Vein endothelial cell (primary cell): ENCODE measurements at places on chromosomes 11 and 22. TPM values are rescaled to one million over a fixed set of nuclear protein-coding genes. Genes with fewer than 3 reads are reported as not detected.

PDE2A gene
- 93.7 and 104 TPM in 2 replicates for total RNA-seq

SHISA8 gene
- not detected in 2 replicates for total RNA-seq

PPP2R1B gene
- 38.5 and 50.4 TPM in 2 replicates for total RNA-seq

DNAJB7 gene
- total RNA-seq = under 0.01 TPM in 1 of 2 replicates, not detected in the other

SMDT1 gene
- 4.9 and 5.0 TPM in 2 replicates for total RNA-seq

GAB2 gene
- total RNA-seq = 45.9 and 46.1 TPM in 2 replicates

OR52N4 gene
- total RNA-seq = not detected in 2 replicates

FJX1 gene
- 39.5 and 52.9 TPM in 2 replicates for total RNA-seq

RPLP2 gene
- 227 and 292 TPM in 2 replicates for total RNA-seq

MPPED2 gene
- total RNA-seq = 0.33 TPM in 1 of 2 replicates, not detected in the other

ZNF202 gene
- total RNA-seq = 7.5 and 9.6 TPM in 2 replicates

MS4A1 gene
- total RNA-seq = not detected in 2 replicates

SPINDOC gene
- 27.4 and 28.8 TPM in 2 replicates for total RNA-seq

DERL3 gene
- 0.33 TPM in 1 of 2 replicates, not detected in the other for total RNA-seq

ZBTB16 gene
- total RNA-seq = 8.2 and 13.4 TPM in 2 replicates

OR51E2 gene
- total RNA-seq = not detected in 2 replicates

MYO7A gene
- total RNA-seq = under 0.01 and 0.86 TPM in 2 replicates

LRRC4C gene
- not detected in 2 replicates for total RNA-seq

BATF2 gene
- total RNA-seq = 0.38 and 0.98 TPM in 2 replicates

PTPRCAP gene
- 0.19 and 0.33 TPM in 2 replicates for total RNA-seq

TEX54 gene
- total RNA-seq = 0.98 TPM in 1 of 2 replicates, not detected in the other

DRD4 gene
- not detected in 2 replicates for total RNA-seq

CABP4 gene
- total RNA-seq = 1.9 and 3.9 TPM in 2 replicates

NXPE2 gene
- not detected in 2 replicates for total RNA-seq

MRGPRX2 gene
- total RNA-seq = not detected in 2 replicates

RIMBP3B gene
- total RNA-seq = not detected in 2 replicates

OR4C3 gene
- total RNA-seq = not detected in 2 replicates

KRTAP5-7 gene
- not detected in 2 replicates for total RNA-seq

CRYAB gene
- 0.65 and 1.6 TPM in 2 replicates for total RNA-seq

PKNOX2 gene
- 0.10 and 0.33 TPM in 2 replicates for total RNA-seq
